Cortex of kidney (tissue), 1 donor: ENCODE measurements at places on chromosomes 6 and 20.

- DNase-seq = no peak
Measured at GRCh38 chr6:32983964-32984621, 15.7 kb downstream of the BRD2 start.

GRCh38 chr6:51684603-51685002 is 402.8 kb downstream of the PKHD1 start:
- DNase-seq = no peak

GRCh38 chr20:2300420-2300819 is 4.6 kb downstream of the TGM3 start:
- no peak for DNase-seq

- DNase-seq = no peak
Measured at GRCh38 chr20:56916345-56916622, 287.2 kb downstream of the TFAP2C start.

DNA sequence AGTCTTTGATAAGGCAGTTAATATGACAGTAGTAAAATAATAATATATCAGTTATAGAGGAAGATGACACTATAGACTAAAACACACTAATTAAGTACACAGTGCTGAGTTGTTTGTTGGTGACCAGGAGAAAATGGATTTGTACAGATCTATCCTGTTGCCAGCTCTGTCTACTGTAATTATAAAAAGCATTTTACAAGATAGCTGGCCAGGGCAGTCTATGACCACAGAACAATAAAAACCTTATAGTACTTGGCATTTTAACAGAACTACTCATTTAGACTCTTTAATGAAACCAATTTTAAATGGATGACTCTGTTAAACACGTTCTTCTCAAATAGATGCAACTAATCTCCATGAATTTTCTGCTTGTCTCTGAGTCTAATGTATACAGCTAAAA is 367.5 kb downstream of the BTBD9 start:
- no peak for DNase-seq

DNA sequence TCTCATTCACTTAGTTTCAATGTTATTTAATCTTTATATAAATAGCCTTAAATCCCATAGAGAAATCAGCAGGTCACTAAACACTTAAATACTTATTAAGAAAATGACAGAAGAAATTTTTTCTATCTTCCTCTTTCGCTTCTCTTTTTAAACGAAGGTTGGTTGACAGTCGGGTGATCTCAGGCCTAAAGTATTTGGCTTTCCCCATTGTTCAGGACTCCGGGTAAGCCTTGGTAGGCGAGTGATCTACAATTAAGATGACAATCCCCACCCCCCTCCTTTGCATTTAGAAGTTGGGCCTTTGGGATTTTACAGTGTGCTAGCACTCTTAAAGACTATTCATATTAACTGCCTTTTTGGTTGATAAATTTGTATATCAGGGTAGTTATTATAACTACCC is 19.7 kb upstream of the UTRN start:
- DNase-seq = no peak

GRCh38 chr6:164838068-164838615 is 471.3 kb downstream of the C6orf118 start:
- DNase-seq = no peak

DNA sequence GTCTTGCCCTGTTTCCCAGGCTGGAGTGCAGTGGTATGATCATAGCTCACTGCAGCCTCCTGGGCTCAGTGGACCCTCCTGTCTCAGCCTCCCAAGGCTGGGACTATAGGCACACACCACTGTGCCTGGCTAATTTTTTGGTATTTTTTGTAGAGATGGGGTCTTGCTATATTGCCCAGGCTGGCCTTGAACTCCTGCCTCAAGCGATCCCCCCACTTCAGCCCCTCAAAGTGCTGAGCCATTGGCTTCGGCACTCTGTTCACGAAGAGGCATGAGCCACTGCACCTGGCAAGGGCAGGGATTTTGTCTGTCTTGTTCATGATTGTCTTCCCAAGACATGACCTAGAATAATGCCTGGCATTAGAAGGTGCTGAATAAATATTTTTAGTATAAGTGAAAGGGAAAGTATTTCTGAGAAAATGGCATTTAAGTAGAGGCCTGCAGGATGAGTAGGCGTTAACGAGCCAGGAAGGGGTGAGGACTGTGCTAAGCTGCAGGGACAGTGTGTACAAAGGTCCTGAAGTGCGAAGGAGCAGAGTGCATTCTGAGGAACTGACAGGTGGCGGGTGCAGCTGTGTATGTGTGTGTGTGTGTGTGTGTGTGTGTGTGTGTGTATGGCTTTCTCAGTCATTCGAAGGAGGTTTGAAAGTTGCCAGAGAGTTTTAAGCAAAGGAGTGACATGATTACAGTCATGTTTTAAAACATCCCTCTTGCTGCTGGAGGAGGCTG is 43.0 kb downstream of the VEGFA start:
- no peak for DNase-seq

DNA sequence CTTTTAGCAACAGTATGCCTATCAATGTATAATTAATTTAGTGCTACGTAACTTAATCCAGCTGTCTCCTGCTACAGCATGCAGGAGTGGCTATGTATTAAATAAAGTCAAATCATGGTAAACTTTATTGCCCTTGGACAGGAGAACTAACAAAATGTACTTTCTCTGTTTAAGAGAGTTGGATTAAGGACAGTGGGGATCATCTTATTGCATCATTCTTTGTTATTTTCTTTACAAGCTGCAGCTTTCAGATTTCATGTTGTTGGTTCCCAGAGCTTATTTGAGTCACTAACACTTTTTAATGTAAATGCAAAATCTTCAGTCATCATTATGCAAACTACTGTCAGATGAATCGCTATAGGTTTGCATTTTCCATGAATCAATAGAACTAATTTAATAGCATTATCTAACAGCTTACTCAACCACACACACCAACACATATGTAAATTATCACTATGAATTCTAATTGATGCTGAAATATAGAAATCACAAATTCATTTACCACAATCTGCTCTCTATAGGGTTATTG is 424.7 kb downstream of the MMUT start:
- DNase-seq = no peak

- DNase-seq = no peak
Measured at GRCh38 chr20:49938173-49939163, 2.3 kb downstream of the RNF114 start.

DNA sequence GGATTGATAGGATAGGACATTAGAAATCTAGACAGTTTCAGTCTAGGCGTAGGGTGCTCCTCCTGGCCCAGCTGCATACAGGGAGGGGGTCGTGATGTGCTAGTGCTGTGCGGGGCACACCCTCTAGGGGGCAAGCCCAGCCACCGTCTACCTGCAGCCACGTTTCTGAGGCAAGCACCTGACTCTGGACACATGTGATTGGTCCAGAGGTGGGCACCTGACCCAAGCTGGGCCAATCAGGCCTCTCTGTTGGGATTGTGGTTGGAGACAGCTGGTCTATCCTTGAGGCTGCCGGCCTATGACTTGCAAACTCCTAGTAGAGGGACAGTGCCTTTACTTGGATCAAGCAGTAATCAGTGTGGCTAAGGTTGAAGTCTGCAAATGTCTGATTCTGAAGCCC is 317.1 kb downstream of the BMP7 start:
- DNase-seq = no peak

DNA sequence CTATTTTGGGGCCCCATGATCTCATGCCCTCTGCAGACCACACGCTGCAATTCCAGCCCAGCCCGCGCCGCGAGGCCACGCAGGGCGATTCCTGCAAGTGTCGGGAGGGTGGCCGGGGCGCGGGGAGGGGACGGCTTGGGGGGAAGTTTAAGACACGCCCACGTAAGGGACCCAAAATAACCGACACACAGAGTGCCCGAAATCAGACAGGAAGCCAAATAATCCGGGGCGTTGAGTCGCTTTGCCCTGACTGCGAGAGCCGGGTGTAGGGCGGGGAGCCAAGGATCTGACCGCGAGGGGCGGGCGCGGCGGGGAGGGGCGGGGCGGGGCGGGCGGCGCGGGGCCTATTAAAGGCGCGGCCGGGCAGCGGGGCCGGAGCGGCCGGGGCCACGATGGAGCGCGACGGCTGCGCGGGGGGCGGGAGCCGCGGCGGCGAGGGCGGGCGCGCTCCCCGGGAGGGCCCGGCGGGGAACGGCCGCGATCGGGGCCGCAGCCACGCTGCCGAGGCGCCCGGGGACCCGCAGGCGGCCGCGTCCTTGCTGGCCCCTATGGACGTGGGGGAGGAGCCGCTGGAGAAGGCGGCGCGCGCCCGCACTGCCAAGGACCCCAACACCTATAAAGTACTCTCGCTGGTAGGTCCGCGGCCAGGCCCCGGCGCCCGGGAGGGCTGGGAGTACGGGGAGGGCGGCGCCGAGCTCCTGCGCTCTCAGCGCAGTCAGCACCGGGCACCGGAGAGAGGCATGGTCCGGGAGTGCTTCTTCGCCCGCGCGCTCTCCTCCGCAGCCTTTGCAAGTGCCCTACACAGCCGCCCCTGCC is at the start of gene ENPP1:
Gene ENPP1 (plus strand): TSS at position 377 of the 816 bp plus-strand sequence. CDS start 16 bp downstream, at position 393.
- peak; percentile 10 for DNase-seq

- no peak for DNase-seq
Measured at GRCh38 chr20:16020971-16021370, 552.3 kb downstream of the KIF16B start.

DNA sequence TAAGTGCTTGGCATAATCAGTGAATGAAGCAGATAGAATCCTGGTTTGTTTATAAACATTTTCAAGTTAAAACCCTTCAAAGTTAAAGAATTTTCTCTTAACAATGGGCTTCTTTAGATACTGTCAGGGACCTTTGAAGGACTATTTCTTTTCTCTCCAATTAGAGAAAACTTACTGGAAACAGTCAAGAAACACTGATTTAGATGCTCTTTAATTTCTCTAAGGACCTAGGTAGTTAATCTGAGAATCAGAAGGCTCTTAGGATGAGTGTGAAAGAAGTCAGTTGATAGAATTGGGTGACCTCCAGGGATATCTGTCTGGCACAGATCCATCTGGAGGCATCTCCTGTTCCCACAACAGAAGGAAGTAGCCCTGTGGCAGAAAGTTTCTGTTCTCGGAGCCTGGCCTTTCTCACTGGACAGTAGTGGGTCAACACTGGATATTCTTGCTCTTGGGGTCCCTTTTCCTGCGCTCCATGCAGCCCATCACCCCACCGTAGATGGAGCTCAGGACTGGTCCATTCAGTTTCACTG is 22.5 kb downstream of the KIAA0408 start:
- DNase-seq = no peak

DNA sequence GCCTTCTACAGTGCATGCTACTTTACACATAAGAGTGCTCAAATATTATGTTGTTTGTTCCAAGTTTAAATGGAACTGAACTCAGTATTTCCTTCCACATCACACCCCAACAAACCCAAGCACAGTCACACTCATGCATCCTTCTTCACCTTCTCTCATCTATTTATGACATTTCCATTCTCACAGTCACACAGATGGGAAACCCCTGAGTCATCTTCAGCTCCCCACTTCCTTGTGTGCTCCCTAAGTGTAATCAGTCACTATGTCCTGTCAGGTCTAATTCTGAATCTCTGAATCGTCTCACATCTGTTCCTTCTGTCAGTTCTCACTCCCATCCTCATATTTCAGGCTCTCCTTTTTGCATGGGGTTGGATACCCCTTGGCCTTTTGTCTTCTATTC is 96.0 kb downstream of the RIMS1 start:
- DNase-seq = no peak

DNA sequence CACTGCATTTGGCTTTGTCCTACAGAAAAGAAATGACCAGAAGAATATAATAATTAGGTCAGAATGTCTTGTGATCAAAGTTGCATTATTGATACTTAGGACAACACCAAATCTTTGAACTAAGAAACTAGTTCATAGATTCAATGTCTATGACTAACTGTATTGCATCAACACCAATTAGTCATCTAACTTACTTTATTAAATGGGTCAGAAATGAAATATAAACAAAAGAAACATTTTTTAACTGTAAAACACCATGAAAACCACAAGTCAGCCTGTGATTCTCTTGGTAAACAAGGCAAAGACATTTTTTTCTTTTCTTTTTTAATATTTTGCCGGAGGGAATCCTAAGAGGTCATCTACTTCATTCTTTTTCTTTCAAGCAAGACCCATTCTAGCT is 114.1 kb upstream of the HDDC2 start:
- DNase-seq = no peak

- DNase-seq = no peak
Measured at GRCh38 chr6:37693079-37693478, 4.6 kb downstream of the MDGA1 start.

- no peak for DNase-seq
Measured at GRCh38 chr6:139452148-139452876, 77.9 kb upstream of the CITED2 start.

- no peak for DNase-seq
Measured at GRCh38 chr20:63434599-63435378, 37.7 kb downstream of the KCNQ2 start.

GRCh38 chr6:147684906-147685305 is 176.4 kb downstream of the SAMD5 start:
- DNase-seq = no peak

DNA sequence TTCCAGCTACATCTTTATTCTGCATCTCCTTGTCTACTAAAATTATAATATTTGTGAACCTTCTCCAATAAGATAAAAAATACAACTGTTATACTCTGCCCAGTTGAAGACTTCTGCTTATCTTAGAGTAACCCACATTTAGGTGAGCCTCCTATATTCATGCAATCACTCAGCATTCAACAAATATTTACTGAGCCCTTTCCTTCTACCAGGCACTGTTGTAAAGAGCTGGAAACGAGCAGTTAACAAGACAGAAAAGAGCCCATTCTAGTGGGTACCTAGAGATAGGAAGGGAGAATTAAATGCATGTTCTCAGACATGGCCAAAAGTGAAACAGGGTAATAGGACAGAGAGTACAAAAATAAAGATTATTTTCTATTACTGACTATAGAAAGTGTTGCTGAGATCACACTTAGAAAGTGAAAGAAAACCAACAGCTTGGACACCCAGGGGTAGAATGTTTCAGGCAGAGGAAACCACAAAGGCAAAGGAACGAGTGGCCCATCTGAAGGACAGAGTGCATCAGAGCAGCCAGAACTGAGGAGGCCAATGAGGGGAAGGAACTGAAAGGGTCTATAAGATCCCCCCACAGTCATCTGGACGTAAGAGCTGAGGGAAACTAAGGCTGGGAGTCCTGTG is 50.8 kb upstream of the SMLR1 start:
- DNase-seq = no peak

DNA sequence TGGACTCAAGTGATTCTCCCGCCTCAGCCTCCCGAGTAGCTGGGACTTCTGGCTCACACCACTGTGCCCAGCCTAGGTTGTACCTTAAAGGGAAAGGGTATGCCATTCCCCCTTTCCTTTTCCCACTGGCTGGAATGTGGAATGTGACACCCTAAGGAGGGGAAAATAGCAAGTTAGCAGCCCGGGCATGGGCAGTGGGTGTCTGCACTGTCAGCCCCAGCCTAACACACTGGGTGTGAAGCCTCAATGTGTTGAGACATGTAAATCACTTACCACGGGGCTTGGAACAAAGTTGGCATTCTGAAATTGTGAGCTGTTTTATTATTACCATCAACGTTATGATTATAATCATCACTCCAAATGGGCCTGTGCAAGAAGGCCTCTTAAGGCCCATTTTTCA is 80.8 kb upstream of the PTPN1 start:
- DNase-seq = no peak
